ENCODE measurements at places on chromosomes 6 and 20. TPM values are rescaled to one million over a fixed set of nuclear protein-coding genes. Genes with fewer than 3 reads are reported as not detected.

Gene ADAM33
- polyA plus RNA-seq = 16.3 TPM

Gene SLC17A2
- polyA plus RNA-seq = not detected

Gene PET117
- polyA plus RNA-seq = 12.1 TPM

Gene SLC22A2
- not detected for polyA plus RNA-seq

Gene CASS4
- 36.8 TPM for polyA plus RNA-seq

- no peak for DNase-seq
These were observed 25.3 kb upstream of the HECA start for GRCh38 chr6:139109558-139109957.

GRCh38 chr20:48058611-48059559 is 273.6 kb upstream of the SULF2 start:
- no peak for DNase-seq

- no peak for DNase-seq
These were observed 82.2 kb downstream of the SNAP25 start for GRCh38 chr20:10300582-10301446.

GRCh38 chr20:46400253-46400652 is 6.2 kb downstream of the ELMO2 start:
- DNase-seq = peak; percentile 27

GRCh38 chr20:35711588-35712209 is 12.5 kb downstream of the ROMO1 start:
- DNase-seq = no peak

DNA sequence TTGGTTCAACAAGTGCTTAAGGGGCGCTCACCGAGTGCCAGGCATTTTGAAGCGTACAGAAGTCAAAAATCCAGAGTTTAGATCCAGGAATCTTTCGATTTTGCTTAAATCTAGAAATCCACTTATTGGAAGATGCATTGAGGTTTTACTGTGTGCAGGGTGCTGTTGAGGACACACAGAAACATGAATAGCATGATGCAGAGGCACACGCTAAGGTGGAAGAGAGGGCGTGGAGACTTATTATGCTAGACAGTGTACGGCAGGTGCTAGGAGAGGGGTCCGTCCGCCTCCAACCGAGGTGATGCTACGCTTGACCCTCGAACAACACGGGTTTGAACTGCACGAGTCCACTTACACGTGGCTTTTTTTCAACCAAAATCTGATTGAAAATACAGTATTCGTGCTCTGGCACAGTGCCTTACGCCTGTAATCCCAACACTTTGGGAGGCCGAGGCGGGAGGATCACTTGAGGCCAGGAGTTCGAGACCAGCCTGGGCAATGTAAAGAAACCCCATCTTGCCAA is 1.0 kb upstream of the KIF13A start:
- no peak for DNase-seq

DNA sequence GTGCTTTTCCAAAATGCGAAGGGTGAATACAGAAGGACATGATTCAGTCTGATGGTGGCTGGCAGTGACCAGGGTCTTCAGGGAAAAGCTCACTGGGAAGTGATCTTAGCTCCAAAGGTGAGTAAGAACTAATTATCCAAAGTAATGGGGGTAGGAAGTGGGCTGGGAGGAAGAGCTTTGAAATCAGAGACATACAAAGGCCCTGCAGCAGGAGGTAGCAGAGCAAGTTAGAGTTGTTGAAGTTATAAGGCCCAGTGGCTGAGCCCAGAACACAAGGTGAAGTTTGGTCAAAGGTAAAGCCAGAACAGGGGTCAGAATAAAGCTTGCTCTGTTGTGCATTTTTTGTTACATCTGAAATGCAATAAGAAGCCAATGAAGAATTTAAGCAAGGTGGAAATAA is 81.2 kb downstream of the PLCB1 start:
- DNase-seq = no peak

GRCh38 chr20:63848003-63848911 is 13.0 kb upstream of the ABHD16B start:
- DNase-seq = no peak

DNA sequence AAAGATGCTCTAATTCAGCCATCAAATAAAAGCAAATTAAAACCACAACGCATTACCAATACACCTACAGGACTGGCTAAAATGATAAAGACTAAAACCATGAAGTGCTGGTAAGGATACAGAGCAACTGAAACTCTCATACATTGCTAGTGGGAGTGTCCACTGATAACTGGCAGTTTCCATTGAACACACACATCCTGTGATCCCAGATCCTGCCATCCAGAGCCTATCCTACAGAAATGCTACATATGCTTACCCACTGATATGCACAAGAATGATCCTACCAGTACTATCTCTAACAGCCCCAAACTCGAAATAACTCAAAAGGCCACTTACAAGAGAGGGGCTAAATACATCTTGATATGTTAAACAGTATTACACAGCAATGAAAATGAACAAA is 81.0 kb downstream of the FYN start:
- no peak for DNase-seq

- no peak for DNase-seq
These were observed 77.8 kb upstream of the L3MBTL3 start for GRCh38 chr6:129940454-129941195.

GRCh38 chr6:131199568-131200272 is 64.5 kb downstream of the AKAP7 start:
- DNase-seq = no peak

DNA sequence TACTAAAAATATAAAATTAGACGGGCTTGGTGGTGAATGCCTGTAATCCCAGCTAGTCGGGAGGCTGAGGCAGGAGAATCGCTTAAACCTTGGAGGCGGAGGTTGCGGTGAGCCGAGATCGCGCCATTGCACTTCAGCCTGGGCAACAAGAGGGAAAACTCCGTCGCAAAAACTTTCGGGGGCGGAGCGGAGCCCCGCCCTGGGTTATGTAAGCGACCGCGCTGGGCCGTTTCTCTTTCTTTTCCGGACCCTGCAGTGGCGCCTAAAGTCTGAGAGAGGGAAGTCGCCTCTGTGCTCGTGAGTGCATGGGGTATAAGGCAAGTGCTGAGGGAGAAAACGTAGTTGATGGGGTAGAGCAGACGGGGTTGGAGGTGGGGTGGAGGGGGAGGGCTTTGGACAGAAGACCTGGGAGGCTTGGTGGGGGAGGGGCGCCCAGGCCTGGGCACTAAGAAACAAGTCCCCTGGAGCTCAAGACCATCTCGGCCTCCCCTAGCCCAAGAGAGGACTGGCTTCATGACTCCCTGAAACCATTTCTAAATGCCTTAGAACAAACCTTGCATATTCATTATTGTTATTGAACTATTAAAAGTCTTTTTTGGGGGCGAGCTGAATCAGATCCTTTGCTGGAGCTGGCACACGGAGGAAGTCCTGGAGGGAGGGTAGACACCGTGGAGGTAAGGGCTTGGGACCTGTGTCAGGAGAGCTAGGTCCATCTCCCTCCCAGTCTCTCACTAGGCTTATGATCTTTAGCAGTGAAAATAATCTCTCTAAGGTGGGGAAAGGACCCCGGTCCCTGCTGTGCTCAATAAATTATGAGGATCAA is 2.7 kb upstream of the MICA start:
- no peak for DNase-seq

GRCh38 chr20:42212391-42212790 is 594.2 kb upstream of the CHD6 start:
- DNase-seq = no peak
